SHP77 (cell line): ENCODE measurements at places on chromosomes 3 and 15.

DNA sequence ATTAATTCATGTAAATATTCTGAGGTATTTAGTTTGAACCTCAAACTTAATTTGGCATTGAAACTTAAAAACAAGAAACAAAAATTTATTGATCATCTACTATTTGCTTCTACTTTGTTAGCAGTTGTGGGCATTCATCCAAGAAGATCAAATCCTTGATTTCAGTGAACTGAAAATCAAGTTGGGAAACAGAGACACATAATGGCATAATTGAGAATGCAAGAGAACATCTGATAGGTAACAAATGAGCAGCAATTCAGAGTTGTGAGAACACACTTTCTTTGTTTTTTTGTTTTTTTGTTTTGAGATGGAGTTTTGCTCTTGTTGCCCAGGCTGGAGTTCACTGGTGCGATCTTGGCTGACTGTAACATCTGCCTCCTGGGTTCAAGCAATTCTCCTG lies 33.9 kb upstream of the MED12L start:
- no peak for DNase-seq

DNA sequence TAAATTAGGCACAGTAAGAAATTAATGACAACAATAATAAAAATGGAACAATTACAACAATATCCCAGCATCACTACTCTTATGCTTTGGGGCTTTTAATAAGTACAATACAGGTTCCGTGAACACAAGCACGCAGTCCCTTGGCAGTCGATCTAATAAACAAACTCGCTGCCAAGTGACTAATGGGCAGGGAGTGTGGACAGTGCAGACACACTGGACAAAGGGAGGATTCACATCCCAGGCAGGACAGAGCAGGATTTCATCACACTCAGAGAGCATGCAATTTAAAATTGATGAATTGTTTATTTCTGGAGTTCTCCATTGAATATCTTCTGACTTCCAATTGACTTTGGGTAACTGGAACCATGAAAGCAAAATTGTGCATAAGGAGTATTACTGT lies 524.1 kb upstream of the CFAP20DC start:
- no peak for DNase-seq

GRCh38 chr3:197595470-197596185 lies 39.9 kb upstream of the BDH1 start:
- DNase-seq: no peak

DNA sequence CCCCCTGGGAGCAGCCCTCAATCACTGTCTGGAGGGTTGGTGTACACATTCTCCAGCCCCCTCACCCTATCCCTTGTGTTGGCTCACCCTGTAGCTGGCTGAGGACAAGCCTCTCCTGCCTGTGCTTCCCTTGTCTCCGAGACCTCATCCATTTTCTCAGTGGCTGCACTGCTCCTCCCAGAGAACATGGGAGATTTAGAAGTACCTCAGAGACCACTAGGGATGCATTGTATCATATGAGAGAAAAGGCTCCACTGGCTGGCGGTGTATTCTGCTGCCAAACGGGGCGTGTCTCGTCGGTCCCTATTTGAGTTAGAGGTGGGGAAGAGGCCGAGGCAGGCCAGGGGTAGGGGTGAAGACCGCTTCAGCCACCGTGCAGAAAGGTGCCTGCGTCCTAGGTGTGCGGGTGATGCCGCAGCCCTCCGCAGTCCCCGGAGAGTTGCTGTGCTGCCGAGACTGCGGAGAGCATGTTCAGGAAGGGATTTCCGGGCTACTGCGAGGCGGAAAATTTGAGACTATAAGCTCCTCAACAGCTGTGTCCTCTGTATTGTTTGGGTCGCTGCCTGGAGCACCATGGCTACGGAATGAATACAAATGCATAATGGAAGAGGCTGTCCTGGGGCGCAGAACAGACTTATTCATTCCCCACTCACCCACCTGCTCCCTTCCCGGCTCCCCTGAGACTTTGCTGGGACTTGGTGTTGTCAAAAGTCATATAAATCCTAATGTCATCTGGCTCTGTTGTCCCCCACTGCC lies 43.8 kb downstream of the SPSB4 start:
- DNase-seq: no peak

- DNase-seq: no peak
Observed at GRCh38 chr3:102530415-102531181, 95.8 kb downstream of the ZPLD1 start.

GRCh38 chr15:48415036-48415886 lies 84.0 kb downstream of the DUT start:
- no peak for DNase-seq

GRCh38 chr3:72996121-72996472 lies 514 bp upstream of the PPP4R2 start:
- DNase-seq: no peak

- DNase-seq: no peak
Observed at GRCh38 chr15:83489690-83490089, 42.5 kb downstream of the SH3GL3 start.

GRCh38 chr3:114127517-114127916 lies 51.3 kb downstream of the DRD3 start:
- no peak for DNase-seq

- no peak for DNase-seq
Observed at GRCh38 chr15:58539548-58539947, 107.8 kb downstream of the LIPC start.

DNA sequence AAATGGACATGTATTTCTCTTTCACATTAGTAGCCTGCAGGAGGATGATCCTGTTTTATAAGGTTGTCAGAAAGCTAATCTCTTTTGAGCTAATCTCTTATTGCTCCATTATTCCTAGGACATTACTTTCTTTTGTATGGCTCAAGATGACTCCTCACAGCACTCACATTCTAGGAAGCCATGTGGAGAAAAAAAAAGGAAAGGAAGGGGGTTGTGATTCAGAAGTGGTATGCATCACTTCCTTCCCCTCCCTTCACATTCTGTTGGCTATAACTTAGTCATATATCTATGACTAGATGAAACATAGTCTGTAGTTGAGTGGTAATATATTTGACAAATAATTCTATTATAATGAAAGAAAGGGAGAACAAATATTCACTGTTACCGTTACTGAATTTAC lies 168.8 kb upstream of the TTC14 start:
- DNase-seq: no peak

DNA sequence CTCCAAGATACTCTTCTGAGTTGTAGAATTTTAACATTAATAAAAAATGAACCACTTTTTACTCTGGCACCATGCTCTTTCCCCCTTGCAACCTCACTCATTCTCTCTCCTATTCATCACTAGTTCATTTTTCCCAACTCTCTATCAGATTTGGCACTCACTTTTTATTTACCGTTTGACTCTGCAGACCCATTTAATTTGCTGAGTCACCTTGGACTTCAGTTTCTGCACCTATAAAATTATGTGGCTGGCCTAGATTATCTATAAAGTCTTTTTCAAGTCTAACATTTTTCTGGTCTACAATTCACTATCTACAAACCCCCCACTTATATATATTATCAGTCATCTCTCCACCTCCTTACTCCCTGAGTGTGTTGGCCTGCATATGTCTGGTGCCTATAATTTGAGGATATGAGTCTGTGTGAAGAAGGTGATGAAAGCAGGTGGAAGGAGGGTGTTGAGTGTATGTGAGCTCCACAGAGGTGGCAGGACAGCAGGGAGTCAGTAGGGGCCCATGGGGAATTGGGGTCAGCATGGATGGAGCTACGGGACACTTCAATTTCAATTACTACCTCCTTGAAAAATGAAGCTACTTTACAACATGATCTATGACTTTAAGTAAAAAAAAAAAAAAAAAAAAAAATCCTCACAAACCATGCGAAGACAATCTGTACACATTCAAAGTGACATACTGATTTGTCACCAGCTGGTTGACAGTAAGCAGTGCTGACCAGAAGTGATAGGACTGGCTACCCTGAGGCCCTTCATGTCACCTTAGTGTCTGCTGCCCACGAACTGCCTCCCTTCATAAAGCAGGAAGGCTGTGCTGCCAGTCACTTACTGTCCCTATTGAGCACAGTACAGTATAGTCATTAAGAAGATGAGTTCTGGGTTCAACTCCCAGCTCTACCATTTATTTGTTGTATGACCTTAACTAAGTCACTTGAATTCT lies 334.2 kb upstream of the IL12A start:
- DNase-seq: no peak

- DNase-seq: no peak
Observed at GRCh38 chr3:17967111-17967510, 224.7 kb upstream of the TBC1D5 start.

GRCh38 chr3:130772129-130772528 lies 25.5 kb upstream of the PIK3R4 start:
- DNase-seq: no peak

- no peak for DNase-seq
Observed at GRCh38 chr3:111595232-111595631, at the start of gene ZBED2. Gene ZBED2 (minus strand): TSS chr3:111595346. CDS start chr3:111594201, 1,145 bp downstream.

GRCh38 chr3:115270849-115271248 lies 123.8 kb upstream of the ZBTB20 start:
- no peak for DNase-seq

DNA sequence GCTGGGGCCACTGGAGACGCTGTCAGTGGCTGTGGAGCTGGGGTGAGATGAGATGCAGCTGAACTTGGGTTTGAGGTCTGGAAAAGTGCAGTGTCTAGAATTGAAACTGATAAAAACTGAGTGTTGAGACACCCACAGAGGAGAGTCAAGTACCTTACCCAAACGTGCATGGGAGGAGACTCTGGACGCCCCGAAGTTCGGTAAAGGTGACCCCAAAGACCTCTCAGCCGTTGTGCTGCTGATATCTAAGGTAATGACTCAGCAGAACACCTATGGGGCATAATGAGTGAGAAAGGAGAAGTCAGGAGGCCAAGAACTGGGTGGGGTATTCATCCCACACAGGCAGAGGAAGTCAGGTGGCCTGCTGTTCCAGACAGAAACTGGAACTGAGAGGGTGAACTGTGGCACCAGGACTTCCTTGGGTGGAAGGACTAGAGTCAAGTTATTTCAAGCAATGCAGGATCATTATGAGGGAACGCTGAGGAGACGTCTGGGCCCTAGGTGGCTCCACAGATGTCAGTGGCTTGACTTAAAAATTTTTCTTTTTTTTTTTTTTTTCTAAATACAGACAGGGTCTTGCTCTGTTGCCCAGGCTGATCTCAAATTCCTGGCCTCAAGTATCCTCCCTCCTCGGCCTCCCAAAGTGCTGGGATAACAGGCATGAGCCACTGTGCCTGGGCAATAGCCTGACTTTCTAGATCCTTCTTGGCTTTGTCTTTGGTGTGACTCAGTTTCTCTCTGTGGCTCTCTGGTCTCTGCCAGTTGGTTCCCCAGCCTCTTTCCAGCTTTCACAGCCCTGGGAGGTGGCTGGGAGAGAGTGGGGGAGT lies 67.6 kb upstream of the GCNT3 start:
- DNase-seq: no peak

GRCh38 chr3:155917781-155918180 lies 47.3 kb downstream of the GMPS start:
- no peak for DNase-seq

GRCh38 chr3:28989646-28990089 lies 291.2 kb upstream of the RBMS3 start:
- DNase-seq: no peak

GRCh38 chr15:87570206-87570605 lies 686.3 kb downstream of the NTRK3 start:
- DNase-seq: no peak

DNA sequence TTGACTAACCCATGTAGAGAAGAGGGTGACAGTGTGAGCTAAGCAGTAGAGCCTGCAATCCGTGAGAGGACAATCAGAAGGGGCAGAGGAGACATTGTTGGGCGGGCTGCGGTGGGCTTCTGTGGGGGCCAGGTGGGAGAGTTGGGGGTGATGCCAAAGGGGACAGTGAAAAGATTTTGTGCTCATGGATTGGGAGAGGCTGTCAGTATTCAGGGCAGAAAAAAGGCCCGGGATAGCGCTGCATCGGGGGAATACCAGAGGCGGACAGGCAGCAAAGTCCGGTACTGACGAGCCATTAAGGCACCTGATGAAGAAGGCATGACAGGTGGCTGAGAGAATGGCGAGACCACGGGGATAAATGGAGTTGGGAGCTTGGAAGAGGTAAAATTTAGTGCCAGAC lies 1.3 kb upstream of the PXYLP1 start:
- DNase-seq: no peak

DNA sequence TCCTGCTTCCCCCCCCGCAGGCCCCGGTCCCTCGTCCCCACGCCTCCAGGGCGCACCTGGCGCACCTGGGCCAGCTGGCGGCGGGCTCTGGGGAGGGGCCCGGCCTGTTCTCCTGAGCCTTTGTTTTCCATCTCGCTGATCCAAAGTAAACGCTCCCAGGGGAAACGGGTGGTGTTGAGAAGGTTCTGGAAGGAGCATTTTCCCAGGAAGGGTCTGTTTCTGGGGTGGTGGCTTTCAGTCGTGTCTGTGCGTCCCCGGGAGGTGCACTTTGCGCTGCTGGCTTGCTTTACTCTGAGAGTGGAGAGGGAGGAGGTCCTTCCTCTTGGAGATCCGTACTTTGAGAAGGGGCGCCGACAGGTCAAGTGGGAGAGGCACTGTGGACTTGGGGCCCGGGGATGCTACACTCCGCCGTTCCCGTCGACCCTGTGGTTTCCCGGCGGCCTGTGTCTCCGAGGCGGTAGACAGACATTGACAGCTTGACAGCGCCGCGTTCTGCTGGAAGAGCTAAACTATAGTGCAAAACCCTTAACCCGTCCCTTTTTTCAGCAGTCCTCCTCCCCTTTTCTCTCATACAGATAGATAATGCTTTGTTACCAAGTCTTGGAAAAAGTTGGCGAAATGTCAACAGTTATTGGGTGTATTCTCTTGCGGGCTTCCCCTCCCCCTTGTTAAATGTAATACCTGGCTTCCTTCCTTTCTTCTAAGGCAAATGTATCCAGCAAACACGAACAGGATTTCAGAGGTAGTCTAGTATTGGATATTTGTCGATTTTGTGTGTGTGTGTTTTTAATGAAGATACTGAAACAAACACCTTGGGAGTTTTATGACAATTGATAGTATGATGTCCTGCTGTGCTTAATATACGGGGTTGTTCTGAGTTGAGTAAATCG lies 6.5 kb downstream of the TPM1 start:
- DNase-seq: peak; percentile 19

DNA sequence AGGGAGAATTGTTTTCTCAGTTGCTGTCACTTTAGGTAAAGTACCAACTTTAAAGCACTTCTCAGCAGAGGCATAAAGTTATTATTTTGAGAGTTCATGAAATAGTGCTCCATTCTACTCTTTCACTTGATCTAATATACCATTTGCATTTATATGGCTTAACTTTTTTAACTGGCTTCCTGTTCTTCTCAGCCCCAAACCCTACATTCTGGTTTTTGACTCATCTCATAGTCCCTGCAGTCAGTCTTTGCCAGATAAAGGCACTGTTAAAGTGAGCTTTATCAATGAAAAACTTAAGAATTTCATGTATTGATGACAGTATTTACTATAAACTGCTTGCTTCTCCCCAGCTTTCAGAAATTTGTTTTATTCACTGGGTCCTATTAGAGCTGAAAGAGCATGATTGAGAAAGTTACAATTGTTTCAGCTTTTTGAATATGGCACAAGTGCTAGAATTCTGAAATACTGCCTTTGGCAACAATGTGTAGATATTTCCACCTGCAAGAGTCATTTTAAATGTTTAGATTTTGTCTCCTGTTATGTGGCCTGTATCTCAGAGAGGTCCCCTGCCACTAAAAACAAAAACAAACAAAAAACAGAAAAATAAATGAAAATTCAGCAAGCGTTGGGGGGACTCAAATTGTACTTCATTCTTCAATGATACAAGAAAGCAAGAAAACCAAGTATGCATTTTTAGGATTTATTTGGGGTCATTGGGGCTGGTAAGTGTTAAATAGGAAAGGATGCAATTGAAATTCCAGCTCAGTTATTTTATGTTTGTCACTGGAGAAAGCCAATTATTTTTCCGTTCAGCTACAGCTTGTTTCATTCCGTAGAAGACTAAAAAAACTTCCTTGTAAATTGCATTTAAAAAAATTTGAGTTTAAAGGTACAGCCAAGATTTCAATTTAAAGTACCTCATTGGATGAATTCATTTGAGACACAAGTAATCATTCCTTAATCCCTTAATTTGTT lies 28.6 kb downstream of the TGFBR2 start:
- no peak for DNase-seq
